ENCODE measurements at places on chromosomes 1 and 21.

DNA sequence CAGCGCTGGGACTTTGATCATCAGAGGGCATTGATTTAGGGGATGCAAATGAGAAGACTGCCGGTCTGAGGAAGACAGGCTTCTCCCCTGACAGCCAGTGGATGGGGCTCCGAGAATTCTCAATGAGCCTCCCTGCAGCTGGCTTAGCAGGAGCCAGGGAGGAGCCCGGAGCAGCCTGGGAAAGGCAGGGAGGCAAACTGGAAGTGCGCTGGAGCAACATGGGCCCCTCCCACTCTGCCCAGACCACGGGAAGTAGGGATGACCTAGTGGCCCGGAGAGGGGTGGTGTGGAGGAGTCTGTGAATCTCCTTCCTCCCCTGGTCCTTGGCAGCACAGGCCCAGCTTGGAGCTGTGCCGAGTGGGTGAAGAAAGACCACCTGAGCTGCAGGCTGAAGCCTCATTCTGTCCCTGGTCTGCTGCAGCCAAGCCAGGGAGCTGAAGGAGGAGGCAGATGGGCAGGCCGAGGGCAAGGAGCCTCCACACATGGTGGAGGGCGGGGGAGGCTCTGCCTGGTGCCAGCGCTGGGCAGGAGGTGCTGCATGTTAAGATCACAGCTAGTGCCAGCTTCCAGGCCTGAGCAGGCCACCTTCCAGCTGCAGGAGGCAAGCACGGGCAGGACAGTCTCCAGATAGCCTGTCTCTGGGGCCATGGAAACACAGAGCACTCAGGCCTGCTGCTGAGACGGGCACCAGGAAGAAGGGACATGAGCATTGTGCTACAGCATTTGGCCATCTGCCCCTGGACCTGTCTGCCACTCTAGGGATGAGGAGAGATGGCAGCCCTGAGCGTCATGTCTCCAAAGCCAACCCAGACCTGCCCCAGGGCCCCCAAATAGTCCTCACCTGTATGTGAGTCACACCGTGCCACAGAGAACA, 12.2 kb upstream of the CLSTN1 start:
- DNase-seq, result no peak

DNA sequence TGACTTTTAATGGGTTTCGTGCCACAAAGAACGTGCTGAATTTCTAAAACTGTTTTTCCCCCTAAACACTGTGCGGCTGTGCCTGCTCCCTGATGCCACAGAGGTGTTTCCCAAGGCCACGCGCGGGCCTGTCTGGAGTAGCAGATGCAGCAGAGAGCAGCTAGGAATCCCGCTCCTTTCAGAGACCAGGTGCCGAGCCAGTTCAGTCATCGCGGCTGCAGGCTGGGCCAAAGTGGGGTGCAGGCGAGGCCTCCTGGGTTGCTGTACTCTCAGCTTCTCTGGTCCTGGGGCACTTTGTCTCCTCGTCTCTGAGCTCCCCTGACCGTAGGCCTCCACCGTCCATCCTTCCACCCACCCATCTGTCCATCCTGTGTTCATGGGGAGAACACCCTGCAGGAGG, 17.4 kb upstream of the DIP2A start:
- DNase-seq, result no peak

DNA sequence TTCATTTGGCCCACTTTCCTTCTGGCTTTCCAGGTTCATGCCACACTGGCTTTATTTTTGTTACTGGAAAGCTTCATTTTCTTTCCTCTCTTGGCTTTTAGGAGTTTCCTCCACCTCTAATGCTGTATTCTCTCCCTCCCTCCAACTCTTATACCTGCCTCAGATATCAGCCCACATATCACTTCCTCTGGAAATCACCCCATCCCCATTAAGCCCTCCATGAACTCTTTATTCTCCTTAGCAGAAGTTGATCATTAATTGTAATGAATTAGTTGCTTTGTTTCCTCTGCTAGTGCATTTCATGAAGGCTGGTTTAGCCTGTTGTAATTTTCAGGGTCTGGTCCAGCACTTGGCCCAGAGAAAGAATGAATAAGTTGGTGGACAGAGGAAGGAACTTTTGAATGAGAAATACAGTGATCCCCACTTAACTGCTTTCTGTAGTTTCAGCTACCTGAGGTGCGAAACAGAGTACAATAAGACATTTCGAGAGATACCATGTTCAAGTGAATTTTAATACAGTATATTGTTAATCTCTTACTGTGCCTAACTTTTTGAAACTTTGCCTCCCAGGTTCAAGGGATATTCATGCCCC, 1.7 kb downstream of the SOAT1 start:
- DNase-seq, result no peak

DNA sequence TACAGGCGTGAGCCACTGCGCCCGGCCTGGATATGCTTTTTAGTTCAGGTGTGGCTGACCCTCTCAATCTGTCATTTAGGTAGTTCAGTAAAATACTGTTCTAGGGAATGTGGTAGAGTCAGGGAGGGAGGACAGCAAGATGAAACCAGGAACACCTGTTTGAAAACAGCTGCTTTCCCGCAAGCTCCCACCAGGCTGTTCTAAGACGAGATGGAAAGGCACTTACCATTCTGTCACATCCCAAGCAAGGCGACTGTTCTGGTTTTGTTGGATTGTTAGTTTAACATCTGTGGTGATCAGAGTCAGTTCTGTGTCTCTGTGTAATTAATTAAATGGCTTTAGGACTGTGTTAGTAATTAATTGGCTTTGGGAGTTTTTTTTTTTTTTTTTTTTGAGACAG, 2.9 kb downstream of the CHAF1B start:
- no peak for DNase-seq

DNA sequence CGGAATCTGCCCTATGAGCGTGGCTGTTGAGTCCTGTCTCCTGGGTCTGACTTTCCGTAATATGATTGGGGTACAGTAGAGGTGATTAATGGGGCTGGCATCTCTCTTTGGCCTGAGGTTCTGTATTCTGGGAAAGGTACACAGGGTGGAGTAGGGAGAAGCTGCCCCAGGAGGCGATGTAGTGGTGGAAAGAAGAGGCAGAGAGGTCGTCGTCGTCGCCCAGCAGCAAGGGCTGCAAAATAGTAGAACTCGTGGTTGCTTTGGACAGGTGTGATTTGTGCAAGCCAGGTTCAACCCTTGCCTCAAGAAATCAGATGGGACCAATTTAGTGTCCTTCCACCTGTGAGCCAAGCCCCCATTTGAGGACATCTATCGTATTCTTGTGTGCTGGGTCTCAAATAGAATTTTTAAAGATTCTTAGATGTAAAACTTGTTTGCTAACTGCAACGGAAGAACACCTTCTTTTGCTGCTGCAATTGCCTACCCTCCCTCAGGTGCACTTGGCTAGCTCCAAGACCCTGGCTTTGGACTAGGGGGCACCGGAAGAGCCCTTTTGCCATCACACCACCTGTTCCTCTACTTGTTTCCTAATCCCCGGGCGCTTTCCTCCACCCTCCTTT, 1.3 kb upstream of the HMGN2 start:
- DNase-seq, result no peak

- DNase-seq, result no peak
Observed at GRCh38 chr1:30638811-30639210, 84.6 kb downstream of the MATN1 start.

DNA sequence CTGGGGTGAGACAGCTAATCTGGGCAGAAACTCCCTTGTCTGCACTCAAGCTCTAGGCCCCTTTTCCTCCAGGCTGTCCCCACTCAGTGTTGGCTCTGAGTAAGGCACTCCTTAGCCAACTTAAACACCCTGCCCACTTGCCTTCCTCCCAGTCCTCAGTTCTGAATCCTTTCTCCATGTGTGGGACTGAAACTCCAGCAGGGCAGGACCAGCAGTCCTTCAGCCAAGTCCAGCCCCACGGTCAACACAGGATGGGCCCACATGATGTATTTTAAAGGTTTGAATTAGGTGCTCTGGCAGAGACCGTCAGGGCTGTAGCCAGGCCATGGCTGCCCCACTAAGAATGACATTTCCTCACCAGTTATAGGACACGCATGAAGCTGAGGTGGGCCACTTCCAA, 107.8 kb downstream of the EDEM3 start:
- no peak for DNase-seq
